8988T (cell line): ENCODE measurements at places on chromosomes 3 and 15.

GRCh38 chr3:27194861-27195483 is 174.2 kb downstream of the NEK10 start:
- DNase-seq, result no peak

DNA sequence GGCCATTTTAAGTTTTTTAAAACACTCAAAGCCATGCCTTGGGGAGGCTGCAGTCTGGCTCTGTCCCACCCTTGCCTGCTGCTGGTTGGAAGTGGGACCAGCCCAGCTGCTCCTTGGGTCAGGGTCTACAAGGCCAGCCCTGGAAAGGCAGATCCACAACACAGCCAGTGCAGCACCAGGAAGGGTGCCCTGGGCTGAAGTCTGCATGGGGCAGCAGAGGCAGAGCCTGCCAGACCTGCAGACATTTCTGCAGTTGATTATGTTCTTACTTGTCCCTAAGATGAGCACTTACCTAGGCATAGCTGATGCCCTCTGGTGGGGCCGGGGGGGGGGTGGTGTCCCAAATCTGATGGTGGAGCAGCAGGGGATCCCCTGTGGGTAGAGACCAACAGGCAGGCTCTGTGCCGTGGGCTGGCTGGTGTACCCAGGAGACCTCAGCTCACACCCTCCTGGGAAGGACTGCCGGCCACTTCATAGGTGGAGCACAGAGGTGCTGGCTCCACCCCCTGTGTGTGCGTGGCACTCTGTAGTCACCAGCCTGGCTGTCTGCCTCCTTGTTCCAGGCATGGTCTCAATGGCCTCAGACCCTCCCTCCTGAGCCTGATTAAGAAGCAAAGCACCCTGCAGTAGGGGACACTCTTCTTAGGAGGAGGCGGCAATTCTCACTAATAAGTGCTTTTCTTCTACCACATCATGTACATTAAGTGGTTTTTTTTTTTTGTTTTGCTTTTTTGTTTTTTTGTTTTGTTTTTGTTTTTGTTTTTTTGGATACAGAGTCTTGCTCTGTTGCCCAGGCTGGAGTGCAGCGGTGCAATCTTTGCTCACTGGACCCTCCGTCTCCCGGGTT is 97.4 kb upstream of the KLF13 start:
- DNase-seq, result no peak

- DNase-seq, result no peak
Observed at GRCh38 chr3:100591411-100591810, 18.0 kb upstream of the ADGRG7 start.

DNA sequence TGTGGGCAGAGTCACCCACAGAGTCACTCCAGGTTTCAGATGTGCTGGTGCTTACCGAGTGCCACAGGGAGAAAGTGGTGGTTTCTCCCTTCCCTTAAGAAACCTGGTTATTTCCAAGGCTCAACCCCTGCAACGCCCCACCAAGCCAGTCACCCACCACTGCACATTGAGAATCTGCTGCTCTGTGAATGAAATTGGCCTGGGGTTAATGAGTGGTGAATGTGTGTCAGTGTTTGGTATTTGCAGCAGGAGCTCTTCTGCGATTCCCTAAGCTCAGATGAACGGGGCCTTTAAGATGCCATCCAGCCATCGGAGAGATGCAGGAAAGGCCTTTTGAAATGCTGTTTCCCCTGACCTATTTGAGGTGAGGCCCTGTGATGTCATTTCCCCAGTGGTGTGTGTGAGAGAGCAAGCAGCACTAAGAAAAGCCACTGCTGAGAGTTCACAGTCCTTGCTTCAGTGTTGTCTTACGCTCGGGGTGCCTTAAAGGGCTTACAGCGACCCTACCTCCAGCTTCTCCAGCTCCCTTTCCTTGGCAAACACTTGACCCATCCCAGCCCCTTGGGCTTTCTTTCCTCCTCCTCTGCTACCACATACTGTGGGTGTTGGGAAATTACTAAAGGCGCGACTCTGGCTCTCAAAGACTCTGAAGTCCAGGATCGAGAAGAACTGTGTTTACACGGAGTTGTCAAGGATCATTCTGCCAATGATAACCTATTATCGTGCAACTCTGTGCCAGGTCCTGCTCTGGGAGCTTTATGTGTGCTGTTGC is 68.9 kb downstream of the SMAD3 start:
- DNase-seq, result no peak

GRCh38 chr3:31077021-31077601 is 182.7 kb upstream of the GADL1 start:
- no peak for DNase-seq

DNA sequence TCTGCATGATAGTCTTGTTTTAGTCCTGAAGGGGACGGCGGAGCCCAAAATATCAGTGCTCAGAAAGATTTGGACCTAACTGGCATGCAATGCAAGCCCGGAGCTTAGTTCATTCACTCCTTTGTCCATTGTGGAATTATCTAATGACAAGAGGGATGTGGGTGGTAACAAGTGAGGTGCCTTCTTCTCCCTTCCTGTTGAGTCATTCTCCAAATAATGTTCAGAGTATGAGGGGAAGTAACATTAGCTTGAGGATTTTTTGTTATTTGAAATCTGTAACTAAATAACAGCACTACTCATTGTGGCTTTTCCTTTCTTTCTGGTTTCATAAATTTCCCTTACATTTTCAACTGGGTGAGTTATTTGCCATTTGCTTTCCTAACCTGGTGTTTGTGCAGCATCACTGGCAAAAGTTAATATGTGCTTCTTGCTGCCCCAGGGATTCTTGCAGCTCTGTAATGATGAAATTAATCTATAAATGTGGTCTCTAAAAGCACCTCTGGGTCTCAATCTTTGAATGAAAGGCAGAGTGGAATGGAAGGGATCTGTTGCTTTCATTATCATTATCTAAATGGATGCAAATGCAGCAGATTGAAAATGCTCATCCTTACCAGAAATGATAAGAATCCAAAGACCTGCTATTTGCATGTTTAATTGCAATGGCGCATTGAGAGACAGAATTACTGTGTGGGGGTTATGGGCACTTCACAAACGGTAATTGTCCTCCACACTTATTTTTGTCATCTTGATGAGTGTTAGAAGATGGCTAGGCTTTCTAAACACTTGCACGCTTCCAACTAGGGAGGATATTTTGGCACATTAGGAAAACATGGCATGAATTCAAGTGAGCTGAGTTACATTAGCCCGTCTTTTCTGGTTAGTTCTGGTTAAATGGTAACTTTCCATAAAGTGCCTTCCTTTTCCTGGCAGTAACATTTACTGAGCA is 89.9 kb upstream of the MITF start:
- no peak for DNase-seq

GRCh38 chr3:151091685-151092345 is 6.4 kb downstream of the MED12L start:
- DNase-seq, result no peak

DNA sequence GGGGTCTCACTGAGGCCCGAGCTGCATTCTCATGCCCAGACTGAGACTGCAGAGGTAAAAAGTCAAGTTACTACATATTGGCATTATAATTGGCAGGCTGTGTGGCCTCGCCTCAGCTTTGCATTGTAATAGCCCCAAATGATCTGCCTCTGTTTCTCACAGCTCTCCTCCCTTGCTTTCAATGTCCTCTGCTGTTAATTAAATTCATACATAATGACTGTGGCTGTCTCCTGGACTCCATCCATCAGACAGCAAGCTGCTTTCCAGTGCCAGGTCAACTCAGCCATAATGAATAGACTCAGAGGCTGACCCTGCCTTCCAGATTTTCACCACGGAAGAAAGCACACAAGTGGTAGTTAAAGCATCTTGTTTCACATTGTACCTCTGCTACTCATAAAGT is 7.6 kb upstream of the RTP4 start:
- DNase-seq, result no peak

DNA sequence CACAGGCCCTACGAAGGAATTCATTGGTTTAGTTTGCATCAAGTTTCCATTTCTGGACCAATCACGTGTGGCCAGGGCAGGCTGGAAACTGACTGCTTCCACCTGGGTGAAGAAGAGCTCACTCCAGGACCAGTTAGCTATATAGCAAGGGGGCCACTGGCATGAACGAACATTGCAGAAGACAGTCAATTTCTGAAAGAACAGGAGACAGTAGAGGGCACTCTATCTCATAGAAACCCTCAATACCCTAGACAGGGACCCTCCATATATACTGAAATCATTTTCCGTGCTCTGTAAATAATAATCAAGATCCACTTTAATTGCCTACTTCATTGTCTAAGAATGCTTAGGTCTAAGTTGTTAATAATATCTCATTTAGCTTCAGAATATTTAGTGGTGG is 215.6 kb downstream of the CADPS start:
- no peak for DNase-seq

DNA sequence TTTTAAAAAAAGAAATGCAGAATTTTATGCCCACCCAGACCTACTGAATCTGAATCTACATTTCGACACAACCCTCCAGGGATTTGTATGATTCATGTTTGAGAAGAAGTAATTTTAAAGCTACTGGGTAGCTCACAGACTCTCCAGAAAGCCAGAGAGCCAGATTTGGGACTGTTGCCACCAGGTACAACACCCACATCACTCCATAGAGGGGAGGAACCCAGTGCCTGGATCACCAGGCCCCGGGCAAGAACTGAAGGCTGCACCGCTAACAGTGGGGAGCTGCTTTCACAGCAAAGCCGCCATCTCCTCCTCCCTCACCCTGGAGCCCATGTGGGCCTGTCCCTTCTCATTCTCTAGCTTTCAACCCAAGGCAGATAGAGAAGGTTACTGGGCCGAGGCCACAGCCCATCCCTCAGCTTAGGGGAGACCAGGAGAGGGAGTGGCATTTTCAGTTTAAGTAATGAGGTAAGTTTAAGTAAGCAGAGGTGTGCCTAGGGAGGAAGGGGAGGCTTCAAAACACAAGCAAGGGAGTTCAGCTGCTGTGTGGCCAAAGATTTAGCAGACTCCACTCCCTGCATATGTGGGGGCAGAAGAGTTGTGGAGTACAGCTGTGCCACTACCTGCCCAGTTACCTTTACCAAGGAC is 109.8 kb downstream of the IL12A start:
- no peak for DNase-seq

DNA sequence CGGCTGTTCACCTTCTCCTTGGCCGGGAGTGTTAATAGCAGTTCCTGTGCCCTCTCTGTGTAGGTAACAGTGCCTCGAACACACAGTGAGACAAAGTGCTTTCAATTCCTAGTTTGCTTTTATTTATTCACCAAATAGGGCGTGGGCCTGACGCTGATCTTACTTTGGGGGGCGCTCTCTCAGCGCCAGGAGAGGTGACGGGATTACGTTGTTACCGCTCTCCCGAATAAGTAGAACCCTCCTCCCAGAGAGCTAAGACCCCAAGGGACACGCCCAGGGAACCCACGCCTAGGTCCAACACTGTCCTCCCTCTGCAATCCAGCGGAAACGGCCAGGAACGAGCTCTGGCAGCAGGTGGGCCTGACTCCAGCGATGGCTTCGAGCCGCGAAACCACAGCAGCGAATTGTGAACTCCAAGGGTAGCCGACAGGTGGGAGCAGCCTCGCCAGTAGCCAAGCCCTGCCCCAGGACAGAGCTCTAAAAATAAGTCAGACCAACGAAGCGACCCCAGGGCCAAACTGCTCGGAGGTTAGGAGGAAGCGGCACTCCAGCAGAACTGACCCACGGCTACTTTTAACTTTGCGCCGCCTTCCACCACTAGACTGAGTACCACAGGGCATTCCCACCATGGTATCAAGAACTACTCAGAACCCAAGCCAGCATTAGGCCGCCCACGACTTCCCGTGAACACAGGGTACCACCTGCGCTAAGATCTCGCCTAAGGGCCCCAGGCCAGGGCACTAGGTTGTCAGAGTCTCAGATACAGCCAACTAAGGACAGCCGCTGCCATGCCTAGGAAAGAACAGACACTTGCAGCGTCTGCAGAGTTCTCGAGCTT is 1.6 kb upstream of the SIN3A start:
- no peak for DNase-seq
